ENCODE measurements at places on chromosomes 2 and 18.

- DNase-seq, result no peak
Measured at GRCh38 chr2:164981217-164981990, 26.1 kb upstream of the SLC38A11 start.

- DNase-seq, result no peak
Measured at GRCh38 chr2:225156853-225157451, 114.7 kb upstream of the DOCK10 start.

DNA sequence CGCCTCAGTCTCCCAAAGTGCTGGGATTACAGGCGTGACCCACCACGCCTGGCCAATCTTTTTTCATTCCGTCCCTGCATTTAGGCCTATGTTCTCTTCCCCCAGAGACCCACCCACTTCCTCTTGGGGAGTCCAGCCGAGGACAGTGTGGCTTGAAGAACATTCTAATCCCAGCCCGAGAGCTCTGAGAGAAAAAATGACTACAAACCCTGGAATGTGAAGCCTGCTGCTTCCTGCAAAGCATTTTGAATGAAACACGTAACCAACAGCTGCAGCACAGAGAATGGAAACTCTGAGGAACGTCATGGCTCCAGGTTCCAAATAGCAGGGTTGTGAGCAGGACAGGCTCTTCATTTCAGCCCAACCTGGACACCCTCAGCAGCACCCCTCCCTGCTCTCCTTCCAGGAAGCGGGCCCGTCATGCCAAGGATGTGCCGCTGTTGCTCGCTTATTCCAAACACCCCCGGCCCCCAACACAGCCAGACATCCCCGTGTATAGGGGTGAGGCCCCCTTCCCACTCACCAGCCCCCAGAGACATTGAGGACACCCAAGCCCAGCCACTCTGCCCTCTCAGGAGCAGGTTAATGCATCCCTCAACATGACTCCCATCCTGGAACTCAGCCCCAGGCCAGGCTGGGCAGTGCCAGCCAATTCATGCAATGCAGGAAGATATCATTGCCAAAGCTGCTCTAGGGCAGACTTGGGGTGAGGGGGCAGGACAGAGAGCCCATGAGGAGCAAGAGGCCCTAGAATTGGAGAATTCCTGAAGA is 139.8 kb downstream of the ZFP36L2 start:
- DNase-seq, result no peak

DNA sequence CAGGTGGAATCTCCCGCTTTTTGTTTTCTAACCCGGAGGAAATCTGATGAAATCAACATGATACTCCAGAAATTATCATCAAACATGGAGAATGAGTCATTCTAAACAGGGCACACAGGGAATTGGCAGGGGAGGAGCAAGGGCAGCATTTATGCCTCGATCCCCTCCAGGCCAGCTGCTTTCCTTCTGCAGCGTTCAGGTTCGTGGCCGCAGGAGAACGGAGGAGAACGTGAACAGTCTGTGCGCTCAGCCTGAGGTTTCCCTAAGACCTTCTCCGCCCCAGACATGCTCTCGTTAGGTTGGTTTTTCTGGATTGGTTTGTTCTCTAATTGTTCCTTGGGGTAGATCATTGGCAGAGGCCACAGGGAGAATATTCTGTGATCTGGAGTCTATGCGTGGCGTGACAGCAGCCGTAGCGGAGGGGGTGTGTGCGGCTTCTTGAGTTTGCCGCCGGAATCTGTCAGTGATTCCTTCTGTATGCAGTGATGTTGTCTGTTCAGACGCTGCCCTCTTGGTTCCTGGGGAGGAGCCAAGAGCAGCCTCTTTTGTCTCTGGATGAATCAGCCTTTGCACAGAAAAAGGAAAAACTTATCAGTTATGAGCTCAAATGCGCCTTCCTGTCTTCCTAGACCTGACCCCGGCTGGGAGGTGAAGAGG is 75.9 kb downstream of the SH3BP4 start:
- DNase-seq, result no peak

DNA sequence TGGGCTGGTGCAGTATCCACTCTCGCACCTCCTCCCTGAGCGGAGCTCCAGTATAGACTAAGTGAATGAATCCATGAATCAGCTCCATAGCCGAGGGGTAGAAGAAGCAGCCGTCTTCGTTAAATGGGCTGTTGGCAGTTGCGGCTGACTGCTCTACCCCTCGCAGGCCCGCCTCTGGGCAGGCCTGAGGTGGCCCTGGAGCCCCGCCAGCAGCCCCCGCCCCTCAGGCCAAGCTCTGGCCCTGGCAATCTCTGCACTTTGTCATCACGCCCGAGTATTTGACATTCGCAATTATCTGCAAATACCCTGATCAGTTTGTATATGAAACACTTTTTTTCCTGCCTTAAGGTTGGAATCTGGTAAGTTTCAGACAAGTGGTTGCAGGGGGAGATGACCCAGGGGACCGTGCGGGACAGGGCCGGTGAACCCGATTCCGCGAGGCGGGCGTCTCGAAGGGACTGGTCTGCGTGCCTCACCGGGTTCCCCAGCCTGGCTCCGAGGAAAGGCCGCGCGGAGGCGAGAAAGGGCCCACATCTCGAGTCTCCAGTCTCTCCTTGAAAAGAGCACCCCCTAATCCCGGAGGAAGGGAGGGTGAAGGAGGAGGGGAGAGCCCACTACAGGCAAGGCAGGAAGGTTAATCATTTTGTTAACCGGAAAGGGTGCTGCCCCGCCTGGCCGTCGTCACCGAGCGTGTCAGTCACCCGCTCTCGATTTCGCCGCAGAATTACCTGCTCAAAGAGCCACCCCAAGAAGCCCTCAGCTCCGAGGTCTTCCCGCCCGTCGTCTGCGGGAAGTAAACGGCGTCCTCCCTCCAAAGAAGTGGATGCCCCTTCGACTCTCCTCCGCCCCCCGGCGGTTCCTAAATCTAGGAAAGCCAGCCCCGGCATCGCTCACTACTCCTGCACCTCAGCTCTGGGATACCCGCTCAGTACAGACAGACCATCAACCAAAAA is 11.1 kb upstream of the SATB2 start:
- no peak for DNase-seq

GRCh38 chr2:99255491-99256318 is at the start of gene LYG2:
TSS of gene LYG2 (minus strand) at chr2:99255666. CDS start at chr2:99254260, 1,406 bp downstream.
- DNase-seq, result no peak

DNA sequence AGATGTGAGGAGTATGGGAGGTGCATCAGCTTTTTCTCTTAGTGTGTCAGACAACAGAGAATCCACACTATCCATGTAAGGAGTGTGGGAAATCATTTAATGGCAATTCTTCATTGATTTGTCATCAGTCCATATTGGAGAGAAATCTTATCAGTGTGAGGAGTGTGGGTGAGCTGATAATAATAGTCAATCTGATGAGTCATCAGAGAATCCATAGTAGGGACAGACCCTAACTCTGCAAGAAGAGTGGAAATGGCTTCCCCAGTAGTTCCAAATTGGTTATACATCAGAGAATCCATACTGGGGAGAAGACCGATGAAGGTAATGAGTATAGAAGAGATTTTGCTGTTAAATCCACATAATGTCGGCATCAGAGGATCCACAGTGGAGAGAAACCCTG is 150.5 kb upstream of the THUMPD2 start:
- DNase-seq, result no peak
